ENCODE measurements at places on chromosomes 4 and X.

DNA sequence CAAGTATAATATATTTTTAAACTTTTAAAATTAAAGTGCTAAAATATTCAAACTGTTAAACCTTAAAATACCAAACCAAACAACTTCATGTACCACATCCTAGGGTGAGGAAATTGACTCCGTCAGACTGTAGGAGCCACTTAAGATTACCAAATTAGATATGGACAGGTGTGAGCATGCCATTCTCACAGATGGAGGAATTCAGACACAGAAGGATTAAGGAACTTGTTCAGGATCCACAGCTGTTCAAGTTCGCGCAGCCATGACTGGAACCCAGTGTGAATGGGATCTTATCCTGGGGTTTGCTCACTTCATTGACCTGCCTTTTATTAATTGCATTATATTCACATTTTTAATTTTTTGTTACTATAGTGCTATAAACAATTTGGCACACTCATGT, 224.9 kb upstream of the PCDH7 start:
- H3K4me3 ChIP-seq, result no peak overlapping the region
- no peak for DNase-seq
- H3K27me3 ChIP-seq, result no peaks in the 10 kb centered on the region
- H3K4me1 ChIP-seq, result no peaks in the 10 kb centered on the region
- no peak overlapping the region for H3K27ac ChIP-seq

DNA sequence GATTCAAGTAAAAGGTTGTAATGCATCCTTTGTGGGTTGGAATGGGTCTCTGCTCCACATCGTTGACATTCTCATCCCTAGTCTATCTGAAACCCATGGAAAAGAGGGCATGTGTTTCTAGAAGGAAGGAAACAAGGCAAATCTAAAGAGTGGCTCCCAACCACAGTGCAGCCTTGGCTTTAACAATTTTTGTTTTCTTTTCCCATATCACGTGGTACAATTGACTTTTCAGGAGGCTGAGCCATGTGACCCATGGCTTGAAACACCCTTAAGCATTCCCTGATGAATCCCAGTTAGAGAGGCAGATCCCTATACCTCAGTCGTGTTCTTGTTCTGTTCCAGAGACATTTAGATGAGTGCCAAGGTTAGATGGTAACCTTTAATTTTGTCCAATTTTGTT, 12.8 kb downstream of the DCUN1D4 start:
- DNase-seq, result no peak
- no peaks in the 10 kb centered on the region for H3K36me3 ChIP-seq
- H3K4me1 ChIP-seq, result peaks cover 37% of the 10 kb centered on the region
- no peak overlapping the region for H3K4me3 ChIP-seq
- no peak overlapping the region for H3K27ac ChIP-seq

DNA sequence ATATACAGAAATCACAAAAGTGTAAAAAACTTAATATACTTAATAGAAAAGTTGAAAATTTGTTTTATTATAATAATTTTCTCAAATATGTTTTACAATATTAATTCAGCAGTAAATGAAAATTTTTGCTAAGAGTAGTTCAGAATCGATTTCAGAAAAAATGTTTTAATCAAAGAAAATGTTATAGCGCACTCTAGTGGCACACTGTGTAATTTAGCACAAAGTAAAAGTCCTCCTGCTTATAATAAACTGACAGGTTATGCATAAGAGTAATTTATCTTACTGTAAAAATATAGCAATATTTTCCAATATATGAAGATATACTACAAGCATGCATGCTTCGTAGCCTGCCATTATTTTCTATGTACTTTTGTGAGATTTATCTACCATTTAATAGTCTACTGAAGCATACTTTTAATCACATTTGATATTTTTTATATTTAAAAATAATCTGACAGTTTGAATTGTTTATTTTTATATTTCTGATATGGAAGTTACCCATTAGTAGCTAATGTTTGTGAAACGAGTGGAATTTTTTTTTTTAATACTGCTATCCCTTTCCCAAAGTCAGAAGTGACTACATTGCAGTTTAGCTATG, 217.9 kb upstream of the KLHL4 start:
- no peak for DNase-seq
- H3K4me1 ChIP-seq, result no peaks in the 10 kb centered on the region
- H3K27ac ChIP-seq, result no peak overlapping the region
- H3K27me3 ChIP-seq, result no peaks in the 10 kb centered on the region
- no peak overlapping the region for H3K4me3 ChIP-seq
- H3K36me3 ChIP-seq, result no peaks in the 10 kb centered on the region

- no peaks in the 10 kb centered on the region for H3K36me3 ChIP-seq
- H3K4me3 ChIP-seq, result no peak overlapping the region
- no peaks in the 10 kb centered on the region for H3K4me1 ChIP-seq
- H3K27ac ChIP-seq, result no peak overlapping the region
- DNase-seq, result no peak
Measured at GRCh38 chr4:78222575-78223186, 165.6 kb downstream of the FRAS1 start.

DNA sequence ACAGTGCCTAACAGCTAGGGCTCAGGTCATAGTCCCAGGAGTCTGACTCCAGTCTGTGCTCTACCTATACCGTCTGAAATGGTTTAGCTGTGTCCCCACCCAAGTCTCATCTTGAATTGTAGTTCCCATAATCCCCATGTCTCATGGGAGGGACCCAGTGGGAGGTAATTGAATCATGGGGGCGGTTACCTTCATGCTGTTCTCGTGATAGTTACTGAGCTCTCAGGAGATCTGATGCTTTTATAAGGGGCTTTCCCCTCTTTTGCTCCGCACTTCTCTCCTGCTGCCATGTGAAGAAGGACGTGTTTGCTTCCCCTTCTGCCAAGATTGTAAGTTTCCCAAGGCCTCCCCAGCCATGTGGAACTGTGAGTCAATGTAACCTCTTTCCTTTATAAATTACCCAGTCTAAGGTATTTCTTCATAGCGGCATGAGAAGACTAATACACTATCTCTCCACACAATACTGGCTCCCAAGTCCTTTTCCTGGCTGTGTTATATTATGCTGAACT, 110.8 kb downstream of the AFAP1 start:
- H3K4me3 ChIP-seq, result no peak overlapping the region
- peaks cover 26% of the 10 kb centered on the region for H3K4me1 ChIP-seq
- no peaks in the 10 kb centered on the region for H3K36me3 ChIP-seq
- DNase-seq, result no peak
- peak overlapping the region; percentile 83 for H3K27ac ChIP-seq
- H3K27me3 ChIP-seq, result no peaks in the 10 kb centered on the region

DNA sequence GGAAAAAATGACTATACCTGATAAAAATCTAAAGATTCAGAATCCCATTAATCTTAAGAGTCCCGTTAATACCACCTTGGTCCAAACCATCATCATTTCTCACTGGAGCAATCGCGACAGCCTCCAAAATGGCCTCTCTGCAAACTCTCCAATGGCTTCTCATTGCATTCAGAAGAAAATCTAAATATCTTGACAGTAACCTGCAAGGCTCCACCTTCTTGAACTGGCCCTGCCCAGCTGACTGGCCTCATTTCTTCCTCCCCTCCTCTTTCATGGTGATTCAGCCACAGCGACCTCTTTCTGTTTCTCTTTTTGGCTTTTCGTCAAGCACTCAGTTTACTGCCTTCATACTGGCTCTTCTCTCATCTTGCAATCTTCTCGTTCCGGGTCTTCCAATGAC, 56.2 kb upstream of the GPRIN3 start:
- no peak for DNase-seq
- no peaks in the 10 kb centered on the region for H3K36me3 ChIP-seq
- H3K4me1 ChIP-seq, result no peaks in the 10 kb centered on the region
- H3K4me3 ChIP-seq, result no peak overlapping the region
- no peak overlapping the region for H3K27ac ChIP-seq

- no peaks in the 10 kb centered on the region for H3K27me3 ChIP-seq
- no peak overlapping the region for H3K27ac ChIP-seq
- no peaks in the 10 kb centered on the region for H3K36me3 ChIP-seq
- H3K4me3 ChIP-seq, result no peak overlapping the region
- DNase-seq, result no peak
- no peaks in the 10 kb centered on the region for H3K4me1 ChIP-seq
Measured at GRCh38 chr4:44538534-44538933, 89.9 kb upstream of the KCTD8 start.

DNA sequence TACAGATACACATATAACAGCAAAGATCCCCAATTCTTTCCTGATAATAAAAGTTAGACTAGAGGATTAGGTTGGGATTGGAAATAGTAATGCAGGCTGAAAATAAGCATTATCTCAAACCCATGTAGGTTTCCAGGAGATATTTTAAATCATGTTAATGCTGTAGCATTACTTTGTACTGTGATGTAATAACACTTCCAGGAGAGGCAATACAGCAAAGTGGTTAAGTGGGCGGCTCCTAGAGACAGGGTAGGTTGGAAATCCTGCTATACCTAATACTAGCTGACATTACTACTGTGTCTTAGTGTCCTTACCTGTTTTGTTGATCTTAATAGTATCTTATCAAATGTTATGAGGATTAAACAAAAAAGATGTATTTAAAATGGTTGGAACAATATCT, 9.6 kb downstream of the PAICS start:
- peaks cover 53% of the 10 kb centered on the region for H3K36me3 ChIP-seq
- DNase-seq, result no peak
- no peak overlapping the region for H3K4me3 ChIP-seq
- H3K27ac ChIP-seq, result no peak overlapping the region
- no peaks in the 10 kb centered on the region for H3K27me3 ChIP-seq

GRCh38 chr4:154743683-154744340, at the start of gene LRAT:
Gene LRAT, plus strand, starts transcription at chr4:154744000. Its CDS starts 327 bp downstream, at chr4:154744327.
- H3K4me3 ChIP-seq, result peak within 1 kb of the TSS; percentile 60
- no peaks in the 10 kb centered on the region for H3K36me3 ChIP-seq
- peaks cover 35% of the 10 kb centered on the region for H3K4me1 ChIP-seq
- H3K27me3 ChIP-seq, result peaks cover 70% of the 10 kb centered on the region
- no peak within 1 kb of the TSS for H3K27ac ChIP-seq

DNA sequence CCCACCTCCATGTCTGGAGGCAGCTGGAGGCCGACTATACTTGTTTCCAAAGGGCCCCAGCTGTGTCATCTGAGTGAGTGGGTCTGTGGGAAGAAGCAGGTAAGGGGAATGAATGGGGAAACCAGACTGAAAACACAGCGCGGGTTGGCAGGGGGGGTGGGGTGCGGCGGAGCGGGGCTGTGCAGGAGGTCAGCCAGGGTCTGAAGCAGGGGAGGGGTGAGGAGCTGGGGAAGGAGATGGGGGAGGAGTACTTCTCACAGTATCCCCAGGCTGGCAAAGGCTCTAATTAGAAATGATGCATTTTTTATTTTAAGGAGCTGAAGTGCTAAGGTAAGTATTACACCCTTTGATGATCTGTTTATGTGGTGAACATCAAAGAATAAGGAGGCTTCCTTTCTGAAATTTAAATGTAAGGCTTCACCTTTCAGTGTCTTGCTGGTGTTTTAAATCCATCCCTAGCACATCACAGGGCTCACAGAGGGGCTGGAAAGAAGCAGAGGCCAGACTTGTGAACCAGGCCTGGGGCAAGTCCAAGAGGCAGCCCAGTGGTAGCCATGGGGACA, 37.5 kb downstream of the SMIM20 start:
- no peaks in the 10 kb centered on the region for H3K36me3 ChIP-seq
- peaks cover 6% of the 10 kb centered on the region for H3K4me1 ChIP-seq
- no peak overlapping the region for H3K4me3 ChIP-seq
- DNase-seq, result no peak
- H3K27me3 ChIP-seq, result peaks cover 13% of the 10 kb centered on the region
- no peak overlapping the region for H3K27ac ChIP-seq

DNA sequence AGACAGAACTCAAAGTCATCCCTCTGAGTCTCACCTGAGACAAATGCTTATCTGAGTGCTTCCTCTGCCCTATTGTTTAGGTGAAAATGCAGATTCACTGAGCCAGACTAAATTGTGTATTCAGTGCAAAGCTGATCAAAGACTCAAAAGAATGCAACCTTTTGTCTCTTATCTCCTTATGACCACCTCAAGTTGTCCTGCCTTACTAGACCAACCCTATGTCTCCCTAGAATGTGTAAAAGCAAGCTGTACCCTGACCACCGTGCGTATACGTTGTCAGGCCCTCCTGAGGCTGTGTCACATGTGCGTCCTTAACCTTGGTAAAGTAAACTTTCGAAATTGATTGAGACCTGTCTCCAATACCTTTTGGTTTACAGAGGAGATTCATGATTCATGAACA, 63.6 kb upstream of the SH3RF1 start:
- DNase-seq, result no peak
- no peaks in the 10 kb centered on the region for H3K4me1 ChIP-seq
- H3K4me3 ChIP-seq, result no peak overlapping the region
- no peak overlapping the region for H3K27ac ChIP-seq
- H3K36me3 ChIP-seq, result no peaks in the 10 kb centered on the region

GRCh38 chrX:32867781-32868523, 343.4 kb downstream of the DMD start:
- H3K27me3 ChIP-seq, result no peaks in the 10 kb centered on the region
- no peaks in the 10 kb centered on the region for H3K36me3 ChIP-seq
- H3K4me3 ChIP-seq, result no peak overlapping the region
- H3K4me1 ChIP-seq, result no peaks in the 10 kb centered on the region

DNA sequence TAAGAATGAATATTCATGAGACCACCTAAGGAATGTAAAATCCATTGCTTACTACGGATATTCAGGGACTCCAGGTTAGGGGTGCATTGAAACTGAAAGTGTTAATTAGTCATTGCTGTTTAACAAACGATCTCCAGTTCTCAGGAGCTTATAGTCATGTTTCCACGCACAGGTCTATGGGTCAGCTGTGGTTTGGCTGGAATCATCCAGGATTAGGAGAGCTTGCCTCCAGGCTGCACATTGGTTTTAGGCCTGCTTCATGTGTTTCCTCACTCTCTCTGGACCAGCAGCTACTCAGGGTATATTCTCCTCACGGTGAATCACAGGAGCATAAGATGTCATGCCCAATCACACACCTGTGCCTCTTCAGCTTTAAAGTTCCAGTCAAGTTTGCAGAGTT, 98.9 kb downstream of the ATXN3L start:
- no peak for DNase-seq
- no peak overlapping the region for H3K27ac ChIP-seq
- no peaks in the 10 kb centered on the region for H3K27me3 ChIP-seq
- no peak overlapping the region for H3K4me3 ChIP-seq
- no peaks in the 10 kb centered on the region for H3K4me1 ChIP-seq
- H3K36me3 ChIP-seq, result no peaks in the 10 kb centered on the region

- DNase-seq, result no peak
- H3K27ac ChIP-seq, result no peak overlapping the region
- no peaks in the 10 kb centered on the region for H3K27me3 ChIP-seq
- H3K36me3 ChIP-seq, result no peaks in the 10 kb centered on the region
- no peaks in the 10 kb centered on the region for H3K4me1 ChIP-seq
- H3K4me3 ChIP-seq, result no peak overlapping the region
Measured at GRCh38 chr4:183370786-183371185, 48.6 kb upstream of the CLDN24 start.

DNA sequence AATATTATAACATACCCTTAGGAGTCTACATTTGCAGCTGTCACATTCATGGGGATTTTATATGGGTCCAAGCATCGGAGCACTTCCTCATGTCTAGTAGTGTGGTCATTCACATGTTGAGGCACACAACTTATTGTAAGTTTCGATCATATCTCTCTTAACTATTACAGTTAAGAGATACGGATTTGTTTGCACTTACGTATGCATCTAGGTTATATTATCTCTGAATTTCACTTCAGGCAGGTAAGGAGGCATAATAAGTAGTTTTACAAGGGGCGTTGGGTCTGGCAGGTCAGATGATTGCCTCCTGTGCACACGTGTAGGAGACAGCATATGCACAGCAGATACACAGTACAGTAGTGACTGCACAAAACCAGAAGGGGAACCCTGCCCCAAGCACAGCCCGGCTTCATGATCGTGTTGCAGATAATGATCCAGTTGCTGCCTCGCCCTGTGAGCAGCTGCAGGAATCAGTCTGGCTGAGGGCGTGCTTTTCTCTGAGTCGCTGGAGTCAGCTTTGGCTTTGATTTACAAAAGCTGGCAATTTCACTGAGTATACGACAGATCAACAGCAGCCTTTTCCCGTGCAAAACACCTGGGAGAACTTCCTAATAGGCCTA, 302.9 kb upstream of the GATB start:
- H3K36me3 ChIP-seq, result no peaks in the 10 kb centered on the region
- DNase-seq, result no peak
- peak overlapping the region; percentile 39 for H3K27ac ChIP-seq
- H3K27me3 ChIP-seq, result no peaks in the 10 kb centered on the region
